Stimulated activated CD4-positive, alpha-beta T cell treated with anti-CD3 and anti-CD28 coated beads, Interleukin-12 subunit alpha, Interleukin-12 subunit beta, amount 100 ng/mL, for 48 hours (primary cell): ENCODE measurements at places on chromosomes 5 and 9.

- no peak for DNase-seq
Measured at GRCh38 chr5:175520873-175521272, 42.5 kb downstream of the SFXN1 start.

DNA sequence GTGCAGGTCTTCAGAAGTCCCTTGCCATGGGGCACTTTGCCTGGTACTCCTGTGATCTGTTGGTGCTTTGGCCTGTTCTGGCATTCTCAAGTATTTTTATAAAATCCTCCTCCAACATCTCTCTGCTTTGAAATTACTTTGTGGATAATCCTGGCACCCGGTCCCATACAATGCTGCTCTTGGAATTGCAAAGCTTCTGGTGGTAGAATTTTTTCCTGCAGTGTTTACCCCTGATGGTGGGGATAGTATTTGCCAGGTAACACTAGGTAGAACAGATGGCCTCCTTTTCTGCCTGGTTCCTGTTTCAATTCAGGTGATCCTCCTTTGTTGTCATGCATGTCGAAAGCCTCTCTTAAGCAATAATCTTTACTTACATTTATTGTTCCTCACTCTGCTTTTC lies 109.8 kb upstream of the ATP10B start:
- DNase-seq = no peak

- DNase-seq = no peak
Measured at GRCh38 chr9:123354806-123355508, 1.0 kb upstream of the CRB2 start.

GRCh38 chr5:15946026-15946425 lies 233.6 kb downstream of the MARCHF11 start:
- no peak for DNase-seq

- DNase-seq = no peak
Measured at GRCh38 chr5:179408611-179409010, 63.4 kb upstream of the ADAMTS2 start.

GRCh38 chr9:19828576-19829109 lies 39.8 kb upstream of the SLC24A2 start:
- DNase-seq = no peak

GRCh38 chr9:4366591-4367330 lies 66.9 kb upstream of the GLIS3 start:
- DNase-seq = peak; percentile 19

DNA sequence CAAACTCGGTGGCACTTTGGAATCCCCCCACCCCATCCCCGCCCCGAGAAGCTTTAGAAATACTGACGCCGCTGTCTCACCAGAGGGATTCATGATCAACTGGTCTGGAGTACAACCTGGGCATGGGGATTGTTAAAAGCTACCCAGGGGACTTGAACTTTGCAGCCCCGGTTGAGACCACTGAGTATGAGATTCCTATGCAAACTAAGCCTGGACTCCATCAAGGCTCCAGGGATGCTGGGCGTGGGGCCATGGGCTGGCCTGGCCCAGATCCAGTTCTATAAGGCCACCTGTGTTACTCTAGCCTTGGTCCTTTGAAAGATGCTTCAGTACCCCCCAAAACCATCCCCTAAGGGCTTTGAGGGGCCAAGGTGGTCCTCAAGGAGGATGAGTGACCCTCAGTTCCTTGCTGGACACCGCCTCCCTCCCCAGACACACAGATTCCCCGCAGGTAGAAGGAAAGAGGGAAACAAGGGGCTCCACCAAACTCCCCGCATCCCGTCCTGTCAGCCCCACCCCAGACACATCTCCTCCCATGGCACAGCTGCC lies 68.5 kb downstream of the MRPL36 start:
- DNase-seq = no peak

DNA sequence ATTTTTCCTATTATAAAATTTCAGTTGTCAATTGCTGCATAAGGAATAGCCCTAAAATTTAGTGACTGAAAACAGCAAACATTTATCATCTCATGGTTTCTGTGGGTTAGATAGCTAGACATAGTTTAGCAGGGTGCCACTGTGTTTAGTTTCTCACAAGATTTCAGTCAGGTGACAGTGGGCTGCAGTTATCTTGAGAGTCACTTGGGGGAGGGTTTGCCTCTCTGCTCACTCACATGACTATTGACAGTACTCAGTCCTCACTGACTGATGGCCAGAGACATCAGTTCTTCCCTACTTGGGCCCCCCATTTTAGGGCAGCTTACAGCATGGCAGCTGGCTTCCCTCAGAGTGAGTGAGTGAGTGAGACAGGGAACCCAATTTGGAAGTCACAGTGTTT lies 42.0 kb downstream of the PBX3 start:
- DNase-seq = no peak
